ENCODE measurements at places on chromosomes 7 and 10. TPM values are rescaled to one million over a fixed set of nuclear protein-coding genes. Genes with fewer than 3 reads are reported as not detected.
A peak's percentile ranks its signal among the peaks of the same experiment; 100 is the strongest.

The IFIT2 gene
- total RNA-seq, result 14.8 TPM

The SYT15 gene
- 0.95 TPM for total RNA-seq

The KCNH2 gene
- total RNA-seq, result 0.38 TPM

The ACHE gene
- not detected for total RNA-seq

The EIF3A gene
- 129 TPM for total RNA-seq

The MOGAT3 gene
- not detected for total RNA-seq

The CACNB2 gene
- total RNA-seq, result not detected

The UCN3 gene
- not detected for total RNA-seq

GRCh38 chr10:94052866-94053791 lies 59.4 kb downstream of the PLCE1 start:
- no peak for DNase-seq
- no peaks in the 10 kb centered on the region for H3K4me1 ChIP-seq
- no peaks in the 10 kb centered on the region for H3K36me3 ChIP-seq
- peaks cover 11% of the 10 kb centered on the region for H3K27me3 ChIP-seq

GRCh38 chr7:5139998-5140397 lies 50.0 kb upstream of the WIPI2 start:
- peaks cover 12% of the 10 kb centered on the region for H3K27me3 ChIP-seq
- H3K4me3 ChIP-seq, result no peak overlapping the region
- H3K27ac ChIP-seq, result no peak overlapping the region
- DNase-seq, result peak; percentile 39
- H3K4me1 ChIP-seq, result peaks cover 14% of the 10 kb centered on the region

GRCh38 chr10:79586933-79587332 lies 23.8 kb upstream of the SFTPA1 start:
- H3K27me3 ChIP-seq, result peaks cover 36% of the 10 kb centered on the region
- peaks cover 9% of the 10 kb centered on the region for H3K4me1 ChIP-seq
- H3K4me3 ChIP-seq, result no peak overlapping the region
- no peaks in the 10 kb centered on the region for H3K36me3 ChIP-seq
- DNase-seq, result no peak

- peak overlapping the region; percentile 80 for H3K4me3 ChIP-seq
- H3K27me3 ChIP-seq, result no peaks in the 10 kb centered on the region
- no peak for DNase-seq
- H3K36me3 ChIP-seq, result peaks cover 88% of the 10 kb centered on the region
- peak overlapping the region; percentile 89 for H3K27ac ChIP-seq
These were observed 209.4 kb upstream of the KLF14 start for GRCh38 chr7:130943336-130943901.
